ENCODE measurements at places on chromosomes 13 and 19.

GRCh38 chr13:110216006-110216397, 91.0 kb downstream of the COL4A1 start:
- DNase-seq: no peak

DNA sequence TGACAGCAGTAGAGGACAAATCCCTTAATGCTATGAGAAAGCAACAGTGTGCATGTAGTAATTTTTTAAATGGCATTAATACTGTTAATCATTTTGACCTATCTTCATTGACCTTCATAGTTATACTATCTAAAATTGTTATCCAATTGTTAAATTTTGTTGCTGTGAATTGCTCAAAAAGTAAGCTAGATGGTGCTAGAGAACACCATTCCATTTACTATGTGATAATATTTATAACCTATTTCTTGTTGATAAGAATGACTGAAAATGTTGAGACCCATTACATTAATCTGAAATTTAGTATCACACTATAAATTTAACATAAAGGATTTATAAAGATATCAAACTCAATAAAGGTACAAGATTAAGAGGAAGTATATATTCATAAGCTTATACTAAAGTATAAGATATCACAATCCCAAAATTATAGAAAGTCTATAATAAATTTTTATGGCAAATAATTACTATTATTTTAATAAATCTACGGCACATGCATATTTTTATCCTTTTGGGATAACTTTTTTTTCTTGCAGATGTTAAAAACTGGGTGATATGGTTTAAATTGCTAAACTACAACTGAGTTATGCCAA, 1573.3 kb downstream of the PCDH9 start:
- DNase-seq: no peak

- DNase-seq: no peak
Observed at GRCh38 chr19:33641261-33641660, 19.5 kb downstream of the CHST8 start.

DNA sequence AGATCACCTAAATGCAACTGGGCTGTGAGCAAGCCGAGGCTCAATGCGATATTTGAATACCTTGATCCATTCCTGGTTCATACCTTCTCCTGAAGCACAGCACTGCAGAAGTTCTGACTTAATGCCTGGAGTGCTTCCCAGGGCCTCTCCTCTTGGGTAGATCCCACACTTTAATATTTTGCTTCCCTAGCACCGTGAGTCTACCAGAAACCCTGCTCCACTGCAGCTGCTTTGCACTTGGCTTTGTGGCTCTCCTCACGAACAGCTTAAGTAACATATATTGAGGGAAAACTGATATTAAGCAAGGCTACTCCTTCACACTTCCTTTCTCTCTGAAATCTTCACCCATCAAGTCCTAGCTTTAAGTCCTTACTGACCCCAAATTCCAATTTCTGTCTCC, 51.6 kb upstream of the C13orf42 start:
- DNase-seq: no peak

- no peak for DNase-seq
Observed at GRCh38 chr19:42247640-42248199, 5.3 kb upstream of the GSK3A start.

DNA sequence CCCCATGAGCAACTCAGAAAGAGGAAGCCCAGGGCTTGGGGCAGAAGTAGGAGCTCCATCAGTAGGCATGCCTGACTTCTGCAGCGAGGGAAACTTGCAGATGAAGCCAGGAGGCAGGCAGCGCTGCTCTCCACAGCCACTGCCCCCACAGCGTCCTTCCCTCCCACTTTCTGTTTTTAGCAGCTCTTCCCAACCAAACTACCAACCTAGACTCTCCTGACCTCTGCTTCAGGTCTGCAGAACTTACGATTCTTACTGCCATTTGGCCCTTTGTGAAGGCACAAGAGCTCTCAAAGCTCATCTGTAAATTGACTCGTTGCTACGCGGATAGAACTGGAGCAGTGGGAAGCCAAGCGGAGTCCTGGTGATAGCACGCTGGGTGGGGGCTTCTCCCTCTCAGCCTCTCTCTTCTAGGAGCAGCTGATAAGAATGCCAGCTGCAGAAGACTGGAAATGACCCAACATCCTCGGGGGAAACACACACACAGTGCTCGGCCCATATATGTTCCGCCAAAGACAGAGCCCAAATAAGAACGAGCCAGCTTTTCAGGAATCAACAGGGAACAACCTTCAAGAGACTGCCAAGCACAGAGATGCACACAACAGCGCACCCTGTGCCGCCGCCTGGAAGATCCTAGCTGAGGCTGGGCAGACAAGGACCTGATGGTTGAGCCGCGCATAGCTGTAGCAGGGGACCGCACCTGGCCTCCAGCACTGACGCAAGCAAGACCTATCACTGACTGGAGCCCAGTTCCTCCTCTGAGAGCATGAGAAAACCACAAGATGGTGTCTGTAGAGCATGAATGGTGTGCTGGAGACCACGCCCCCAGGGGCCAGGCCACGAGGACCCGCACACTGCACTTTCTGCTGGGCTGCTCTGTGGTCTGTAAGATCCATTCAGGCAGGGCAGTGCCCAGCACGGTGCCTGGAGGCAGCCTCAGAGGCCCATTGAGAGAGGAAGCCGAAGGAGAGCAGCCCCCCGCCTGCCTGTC, 15.9 kb upstream of the SLC35E1 start:
- DNase-seq: no peak

DNA sequence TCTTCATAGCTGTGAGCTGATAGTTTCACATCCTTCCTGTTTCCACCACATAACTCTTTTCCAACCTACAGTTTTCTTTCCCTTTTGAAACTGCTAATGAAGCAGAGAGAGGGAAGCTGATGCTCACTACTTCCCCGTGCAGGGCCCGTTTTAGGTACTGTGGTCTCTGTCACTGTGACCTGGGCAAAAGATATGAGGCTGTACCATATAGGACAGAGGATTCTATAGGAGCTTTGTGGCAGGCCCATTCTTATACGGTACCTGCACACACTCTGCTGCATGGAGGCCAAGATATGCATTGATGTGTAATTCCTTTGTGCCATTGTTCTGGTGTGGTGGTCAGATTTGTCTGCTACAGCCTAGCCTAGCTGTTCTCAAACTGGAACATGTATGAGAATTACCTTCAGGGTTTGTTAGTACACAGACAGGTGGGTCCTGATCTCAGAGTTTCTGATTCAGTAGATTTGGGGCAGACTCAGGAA, 577.3 kb downstream of the LMO7 start:
- no peak for DNase-seq

GRCh38 chr19:1288833-1289685, 3.4 kb downstream of the EFNA2 start:
- DNase-seq: no peak

GRCh38 chr13:23440821-23441618, 7.5 kb upstream of the SACS start:
- peak; percentile 10 for DNase-seq

GRCh38 chr19:44024900-44025216, 321 bp upstream of the ZNF222 start:
- DNase-seq: no peak

- no peak for DNase-seq
Observed at GRCh38 chr19:42284591-42285341, 15.7 kb downstream of the CIC start.

- no peak for DNase-seq
Observed at GRCh38 chr19:12833738-12834565, 427 bp downstream of the RTBDN start.

DNA sequence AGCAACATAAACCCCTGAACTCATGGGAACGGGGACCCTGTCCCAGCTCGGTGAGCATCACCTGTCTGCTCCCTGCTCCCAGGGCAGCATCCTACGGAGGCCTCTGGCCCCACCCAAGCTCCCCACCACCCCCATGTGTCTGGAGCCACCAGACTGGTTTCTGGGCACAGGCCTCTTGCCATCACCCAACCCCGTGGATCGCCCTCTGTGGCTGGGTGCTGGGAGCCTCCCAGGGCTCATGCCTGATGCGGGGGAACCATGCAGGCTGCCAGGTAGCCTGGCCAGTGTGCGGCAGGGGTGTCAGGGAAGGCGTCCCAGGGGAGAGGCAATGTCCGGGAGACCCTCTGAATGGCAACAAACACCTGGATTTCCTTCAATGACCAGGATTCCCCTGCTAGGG, 2.7 kb downstream of the MICOS13 start:
- no peak for DNase-seq

GRCh38 chr13:94228763-94229162, 250.7 kb downstream of the DCT start:
- DNase-seq: no peak

DNA sequence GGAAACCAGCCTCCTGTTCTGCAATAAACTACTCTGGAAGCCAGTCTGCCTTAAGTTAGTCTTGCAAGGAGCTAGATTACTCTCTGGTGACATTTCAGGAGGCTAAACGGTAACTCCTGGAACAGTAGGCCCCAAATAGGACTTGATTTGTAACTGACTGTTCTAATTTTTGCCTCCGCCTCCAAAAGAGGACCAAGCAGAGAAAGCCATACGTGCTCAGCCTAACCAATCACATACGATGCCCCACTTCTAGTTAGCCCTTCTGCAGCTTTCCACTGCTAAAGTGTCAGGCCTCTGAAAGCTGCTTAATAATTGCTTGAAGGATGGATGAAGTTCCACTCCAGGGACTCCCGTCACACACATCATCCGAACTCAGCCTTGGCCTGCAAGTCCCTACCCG, 744 bp downstream of the ZNF805 start:
- DNase-seq: no peak

DNA sequence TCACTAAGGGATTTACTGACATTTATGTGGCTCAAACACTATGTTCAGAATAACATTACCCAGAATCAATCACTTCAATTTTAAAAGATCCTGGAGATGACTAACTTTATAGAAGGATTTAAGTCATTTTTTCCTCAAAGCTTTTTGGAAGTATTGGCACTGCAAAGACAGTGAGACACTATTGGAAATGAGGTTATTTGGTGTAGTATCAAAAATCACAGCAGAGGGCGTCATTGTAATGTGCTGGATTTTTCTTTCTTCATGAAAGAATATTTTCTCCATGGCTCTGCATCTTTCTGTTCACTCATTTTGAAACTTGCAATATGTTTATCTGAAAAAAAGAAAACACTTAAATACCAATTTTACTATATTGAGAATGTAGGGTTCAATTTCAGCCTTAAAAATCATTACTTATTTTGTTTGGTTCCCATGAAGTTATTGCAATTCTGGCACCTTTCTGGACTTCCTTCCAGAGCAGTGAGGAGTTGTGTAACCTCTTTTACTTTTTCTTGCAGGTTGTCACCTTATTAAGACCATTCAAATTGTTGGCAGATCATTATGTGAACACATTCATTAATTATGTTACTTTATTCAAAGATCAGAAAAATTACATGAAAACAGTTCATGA, 3.7 kb upstream of the CSNK1A1L start:
- no peak for DNase-seq

- DNase-seq: no peak
Observed at GRCh38 chr13:34808649-34809048, 133.4 kb upstream of the NBEA start.

DNA sequence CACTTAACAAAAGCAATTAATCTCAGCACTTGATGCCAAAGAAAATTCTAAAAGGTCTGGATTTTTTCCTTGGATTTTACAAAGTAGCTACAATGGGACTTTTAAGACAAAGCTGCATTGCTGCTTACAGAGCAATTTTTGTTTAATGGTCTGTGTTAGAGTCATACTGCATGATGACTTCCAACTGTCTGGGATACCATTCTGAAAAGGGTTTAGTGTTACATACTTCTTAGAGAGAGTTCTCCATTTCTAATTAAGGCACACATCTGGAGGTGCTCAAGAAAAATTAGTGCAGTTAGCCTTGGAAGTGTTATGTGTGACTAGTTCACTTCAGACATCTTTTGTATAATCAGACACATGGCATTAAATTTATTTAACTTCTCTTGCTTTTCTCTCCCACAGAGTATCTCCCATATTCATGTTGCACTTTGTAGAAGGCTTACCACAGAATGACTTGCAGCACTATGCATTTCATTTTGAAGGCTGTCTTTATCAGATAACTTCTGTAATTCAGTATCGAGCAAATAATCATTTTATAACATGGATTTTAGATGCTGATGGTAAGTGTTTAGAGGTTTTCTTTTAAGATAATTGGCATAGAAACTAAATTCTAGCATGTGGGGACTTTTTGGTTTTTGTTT, 35.1 kb downstream of the USPL1 start:
- DNase-seq: no peak

DNA sequence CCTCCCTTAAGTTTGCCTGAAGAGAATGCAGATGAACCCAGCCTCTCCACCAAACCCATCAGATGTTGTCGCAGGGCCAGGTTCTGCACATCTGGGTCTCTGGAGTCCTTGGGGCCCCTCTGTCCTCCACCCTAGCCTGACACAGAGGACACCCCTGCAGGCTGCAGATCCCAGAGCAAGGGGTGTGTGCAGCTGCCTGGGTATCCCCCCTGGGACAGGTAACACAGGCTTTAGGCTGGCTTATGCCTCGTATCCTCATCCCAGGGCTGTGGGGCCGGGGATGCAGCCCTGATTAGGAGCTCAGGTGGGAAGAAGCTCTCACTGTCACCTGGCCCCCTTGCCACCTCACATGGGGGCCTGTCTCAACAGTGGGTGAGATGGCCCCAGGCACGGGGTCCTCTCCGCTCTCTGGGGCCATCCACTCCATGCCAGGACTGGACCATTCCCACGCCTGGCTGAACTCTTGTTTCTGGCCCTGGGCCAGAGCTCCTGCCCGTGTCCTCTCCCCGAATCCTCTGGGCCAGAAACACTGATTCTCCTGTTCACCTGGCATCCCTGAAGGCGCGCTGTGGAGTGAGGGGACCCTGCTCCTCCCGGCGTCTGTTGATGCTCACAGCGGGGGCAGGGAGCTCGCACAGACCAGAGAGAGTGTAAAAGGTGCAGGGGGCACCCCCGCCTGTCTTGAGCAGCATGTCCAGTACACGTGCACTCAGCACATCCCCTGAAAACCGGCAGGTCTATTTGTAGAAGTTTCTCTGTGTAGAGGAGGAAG, 38.7 kb upstream of the TPM4 start:
- no peak for DNase-seq

DNA sequence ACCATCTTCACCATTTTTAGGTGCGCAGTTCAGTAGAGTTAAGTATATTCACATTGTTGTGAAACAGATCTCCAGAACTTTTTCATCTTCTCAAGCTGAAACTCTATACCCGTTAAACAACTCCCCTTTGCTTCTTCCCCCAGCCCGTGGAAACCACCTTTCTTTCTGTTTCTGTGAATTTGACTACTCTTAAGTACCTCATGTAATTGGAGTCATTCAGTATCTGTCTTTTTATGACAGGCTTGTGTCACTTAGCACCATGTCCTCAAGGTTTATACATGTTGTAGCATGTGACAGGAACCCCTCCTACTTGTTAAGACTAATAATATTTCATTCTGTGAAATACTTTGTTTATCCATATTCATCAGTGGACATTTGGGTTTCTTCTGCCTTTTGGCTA, 52.8 kb downstream of the TNFRSF19 start:
- DNase-seq: no peak

All from PC-9 (cell line).